AG04450 (cell line): ENCODE measurements at places on chromosomes 2 and 18.

GRCh38 chr2:121075641-121076497, 209.1 kb downstream of the TFCP2L1 start:
- DNase-seq = no peak

DNA sequence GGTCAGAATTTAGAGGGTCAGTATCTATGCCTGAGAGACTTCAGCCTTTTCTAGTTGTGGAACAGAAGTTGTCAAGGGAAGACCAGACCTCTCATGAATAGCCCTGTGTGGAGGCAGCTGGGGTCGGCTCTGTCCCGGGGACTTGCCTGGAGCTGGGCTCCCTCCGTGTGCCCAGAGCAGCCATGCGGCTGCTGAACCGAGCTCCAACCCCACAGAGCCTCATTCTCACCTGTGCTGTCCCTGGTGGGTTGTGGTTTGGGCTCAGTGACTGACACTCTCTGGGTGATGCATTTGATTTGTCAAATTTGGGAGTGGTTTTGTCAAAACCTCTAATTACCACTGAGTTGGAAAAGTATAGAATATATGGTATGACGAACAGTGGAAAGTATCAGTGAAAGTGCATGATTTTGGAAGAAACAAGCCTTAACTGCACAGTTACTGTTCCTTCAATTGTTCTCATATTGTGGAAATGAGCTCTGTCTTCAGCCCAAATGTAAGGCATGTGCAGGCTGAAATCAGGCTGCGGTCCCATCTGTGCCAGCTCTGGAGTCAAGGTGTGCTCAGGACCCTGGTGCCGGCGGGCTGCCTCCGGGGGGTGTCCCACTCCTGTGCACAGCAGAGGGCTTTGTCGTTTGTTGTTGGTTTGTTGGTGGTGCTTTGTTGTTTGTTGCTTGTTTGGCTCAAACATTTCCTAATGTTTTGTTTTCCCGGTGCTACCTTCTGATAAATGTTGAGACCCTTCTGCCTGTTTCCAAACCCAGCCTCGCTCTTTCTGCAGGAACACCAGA, 200.3 kb downstream of the SNTG2 start:
- no peak for DNase-seq

GRCh38 chr2:200307724-200308545, 1.4 kb downstream of the SPATS2L start:
- DNase-seq = no peak

- no peak for DNase-seq
Measured at GRCh38 chr2:25982273-25982967, at the start of gene KIF3C. KIF3C (minus strand) TSS chr2:25982497; CDS start chr2:25981917, 580 bp downstream.

GRCh38 chr2:7673853-7674252, 756.6 kb downstream of the RNF144A start:
- no peak for DNase-seq

- DNase-seq = no peak
Measured at GRCh38 chr2:48183276-48183675, 277.0 kb upstream of the FBXO11 start.

GRCh38 chr2:217555081-217555876, 447.5 kb downstream of the TNS1 start:
- no peak for DNase-seq

GRCh38 chr2:7048762-7049294, 131.6 kb downstream of the RNF144A start:
- DNase-seq = no peak

- DNase-seq = no peak
Measured at GRCh38 chr2:127604986-127605385, 41.0 kb upstream of the GPR17 start.

- DNase-seq = no peak
Measured at GRCh38 chr2:96091141-96091710, 25.1 kb downstream of the ADRA2B start.

DNA sequence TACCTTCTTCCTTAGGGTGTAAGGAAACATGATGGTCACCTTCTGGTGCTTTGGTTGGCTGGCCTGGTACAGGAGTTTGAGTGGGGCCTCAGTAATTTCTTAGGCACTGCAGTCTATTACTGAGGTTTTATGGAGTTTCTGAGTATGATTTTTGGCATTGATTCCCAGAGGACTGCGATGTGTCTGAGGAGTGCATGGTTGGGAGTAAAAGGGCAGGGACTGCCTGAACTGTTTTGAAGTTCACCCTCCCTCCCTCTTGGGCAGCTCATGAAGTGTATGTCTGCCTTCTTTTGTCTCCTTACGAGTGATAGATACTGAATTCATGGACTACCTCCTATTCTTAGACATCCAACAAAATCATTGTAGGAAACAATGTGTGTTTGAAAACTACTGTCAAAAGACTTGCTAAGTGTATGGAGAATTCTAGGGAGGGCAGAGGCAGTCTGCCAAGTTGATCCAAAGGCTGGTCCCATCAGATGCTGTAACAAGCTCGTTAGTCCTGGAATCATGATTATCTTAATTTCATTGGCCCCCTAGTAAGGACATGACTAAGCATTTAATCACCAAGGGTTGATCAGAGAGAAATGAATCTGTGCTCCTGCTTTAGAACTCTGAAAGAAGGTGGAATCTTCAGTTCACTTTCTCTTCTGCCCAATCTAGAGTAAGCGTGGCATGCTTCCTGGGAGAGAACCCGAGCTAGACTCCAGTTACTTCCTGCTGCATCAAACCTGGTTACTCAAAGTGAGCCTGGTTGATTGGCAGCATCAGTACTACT, 26.5 kb downstream of the LYPD6B start:
- no peak for DNase-seq
